LoVo (cell line): ENCODE measurements at places on chromosomes 2 and 18.

DNA sequence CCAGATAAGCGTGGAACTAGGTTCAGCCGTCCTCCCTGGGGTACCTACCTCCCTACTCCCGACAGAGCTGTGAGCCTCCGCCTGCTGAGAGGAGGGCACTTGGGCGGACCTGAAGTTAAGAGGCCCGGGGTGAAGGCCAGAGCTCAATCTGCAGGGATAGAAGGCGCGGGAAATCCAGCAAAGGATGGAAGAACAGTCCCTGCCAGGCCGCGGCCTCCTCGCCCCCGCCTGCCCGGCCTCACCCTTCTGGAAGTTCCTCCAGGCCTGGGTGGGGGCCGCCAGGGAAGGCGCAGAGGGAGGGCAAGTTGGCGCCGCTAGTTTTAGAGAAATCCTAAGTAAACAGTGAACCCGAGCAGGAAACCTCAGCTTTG lies 13.0 kb downstream of the EN1 start:
- no peak for DNase-seq

- no peak for DNase-seq
These were observed 176.8 kb upstream of the LRP1B start for GRCh38 chr2:142307616-142308115.

GRCh38 chr2:217802266-217802665 lies 200.5 kb downstream of the TNS1 start:
- no peak for DNase-seq

DNA sequence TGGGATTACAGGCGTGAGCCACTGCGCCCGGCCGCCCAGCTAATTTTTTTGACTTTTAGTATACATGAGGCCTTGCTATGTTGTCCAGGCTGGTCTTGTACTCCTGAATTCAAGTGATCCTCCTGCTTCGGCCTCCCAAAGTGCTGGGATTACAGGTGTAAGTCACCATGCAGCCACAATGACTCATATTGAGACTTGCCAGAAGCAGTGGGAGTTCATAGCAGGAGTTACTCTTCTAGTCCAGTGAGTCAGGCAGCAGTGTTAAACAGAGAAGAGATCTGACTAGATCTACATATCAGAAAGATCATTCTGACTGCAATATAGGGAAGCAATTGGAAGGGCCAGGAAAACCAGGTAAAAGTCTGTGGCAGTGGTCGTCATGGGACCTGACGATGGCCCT lies 1.5 kb upstream of the FLACC1 start:
- no peak for DNase-seq

- no peak for DNase-seq
These were observed 97.0 kb downstream of the TTC32 start for GRCh38 chr2:19804639-19805260.

DNA sequence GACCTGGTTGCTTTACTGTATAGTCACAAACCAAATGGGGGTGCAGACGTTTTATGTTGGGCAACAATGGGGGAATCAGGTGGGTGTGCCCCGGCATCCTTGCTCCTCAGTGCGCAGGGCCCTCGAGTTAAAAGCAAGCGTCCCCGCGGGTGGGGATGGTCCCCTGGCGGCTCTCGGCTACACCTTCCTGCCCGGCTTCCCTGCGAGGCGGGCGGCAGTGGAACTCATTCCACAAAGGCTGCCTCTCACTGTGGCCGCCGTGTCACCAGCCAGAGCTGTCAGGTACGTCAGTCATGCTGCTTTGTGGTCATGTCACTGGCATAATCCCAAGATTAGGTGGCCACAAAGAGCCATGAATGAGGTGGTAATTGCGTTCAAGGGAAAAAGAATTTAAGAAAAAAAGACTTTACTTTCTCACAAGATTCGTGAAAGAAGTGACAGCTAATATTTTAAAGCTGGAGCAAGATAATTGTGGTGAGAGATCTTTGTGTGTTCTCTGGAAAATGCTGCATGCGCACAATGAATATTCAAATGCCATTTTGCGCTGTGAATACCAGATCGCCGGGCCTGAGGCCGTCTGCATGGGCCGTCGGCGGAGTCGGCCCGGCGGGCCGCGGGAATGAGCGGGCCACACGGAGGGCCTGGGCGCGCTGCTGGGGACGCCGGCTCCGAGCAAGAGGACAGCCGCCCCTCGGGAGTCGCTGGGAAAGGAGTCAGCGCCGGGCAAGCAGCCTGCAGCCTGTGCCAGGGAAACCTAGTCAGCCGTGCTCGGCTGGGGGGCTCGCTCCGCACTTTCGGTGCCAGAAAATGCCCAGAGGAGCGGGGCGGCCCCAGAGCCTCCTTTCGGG lies 82.3 kb upstream of the LDLRAD4 start:
- DNase-seq = peak; percentile 49

GRCh38 chr2:24123195-24123921 lies at the start of the genes FAM228B and PFN4:
FAM228B (plus strand) TSS chr2:24123469; CDS start chr2:24124362, 893 bp downstream.
PFN4 (minus strand) TSS chr2:24123334; CDS start chr2:24122535, 799 bp downstream.
- peak; percentile 81 for DNase-seq

GRCh38 chr18:6366776-6367175 lies 47.9 kb downstream of the L3MBTL4 start:
- no peak for DNase-seq

DNA sequence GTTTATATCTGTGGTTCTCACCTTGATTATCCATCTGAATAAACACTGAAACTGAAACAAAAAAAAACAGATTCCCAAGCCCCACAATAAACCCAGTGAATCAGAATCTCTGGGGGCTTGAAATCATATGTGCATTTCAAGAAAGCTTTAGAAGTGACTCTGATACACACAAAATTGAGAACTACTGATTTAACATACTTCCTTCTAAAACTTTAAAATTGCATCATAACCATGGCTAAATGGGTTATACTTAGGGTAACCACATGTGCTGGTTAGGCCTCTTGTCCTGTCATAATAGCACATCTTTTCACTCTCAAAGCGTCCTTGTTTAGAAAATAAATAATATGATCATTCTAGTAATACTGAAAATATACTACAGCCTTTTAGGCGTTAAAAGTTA lies 100.9 kb downstream of the ATAD2B start:
- no peak for DNase-seq

- DNase-seq = no peak
These were observed 28.8 kb upstream of the ITPRID2 start for GRCh38 chr2:181862583-181863281.

GRCh38 chr18:27413495-27414401 lies 228.6 kb upstream of the CHST9 start:
- no peak for DNase-seq

DNA sequence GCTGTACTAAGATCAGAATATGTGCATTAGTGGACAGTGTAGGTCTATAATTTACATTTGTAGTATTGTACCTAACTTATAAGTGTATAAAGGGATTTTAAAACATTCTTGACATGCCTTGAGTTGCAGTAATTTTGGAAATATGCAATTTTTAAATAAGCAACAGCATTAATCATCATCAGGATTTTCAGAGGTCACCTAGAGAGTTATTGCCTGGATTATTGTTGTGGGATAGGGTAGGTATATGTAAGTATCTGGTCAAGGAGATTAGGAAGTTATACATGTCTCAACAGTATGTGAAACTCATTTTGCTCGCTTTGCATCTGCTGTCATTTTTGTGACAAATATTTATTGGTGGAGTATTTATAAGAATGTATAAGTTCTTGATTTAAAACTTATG lies 184.2 kb downstream of the WDR7 start:
- DNase-seq = no peak

GRCh38 chr2:217816396-217816869 lies 186.4 kb downstream of the TNS1 start:
- DNase-seq = no peak

- DNase-seq = no peak
These were observed 265.5 kb downstream of the SRBD1 start for GRCh38 chr2:45345331-45346234.

DNA sequence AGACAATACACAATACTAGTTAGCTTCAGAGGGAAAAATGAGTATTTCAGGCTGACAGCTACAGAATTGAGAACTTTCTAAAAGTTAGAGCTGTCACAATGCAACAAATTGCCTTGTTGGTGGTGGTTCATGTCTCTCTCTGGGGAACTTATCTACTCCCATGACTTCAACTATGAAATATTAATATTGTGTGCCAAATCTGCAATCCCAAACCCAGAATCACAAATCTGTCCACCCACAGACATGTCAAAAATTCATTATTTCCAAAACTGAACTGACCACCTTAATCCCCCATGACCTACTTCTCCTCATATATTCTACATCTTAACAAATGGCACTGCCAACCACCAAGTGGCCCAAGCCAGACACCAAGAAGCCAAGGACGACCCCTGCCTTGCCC lies 143.5 kb downstream of the TCF4 start:
- no peak for DNase-seq

DNA sequence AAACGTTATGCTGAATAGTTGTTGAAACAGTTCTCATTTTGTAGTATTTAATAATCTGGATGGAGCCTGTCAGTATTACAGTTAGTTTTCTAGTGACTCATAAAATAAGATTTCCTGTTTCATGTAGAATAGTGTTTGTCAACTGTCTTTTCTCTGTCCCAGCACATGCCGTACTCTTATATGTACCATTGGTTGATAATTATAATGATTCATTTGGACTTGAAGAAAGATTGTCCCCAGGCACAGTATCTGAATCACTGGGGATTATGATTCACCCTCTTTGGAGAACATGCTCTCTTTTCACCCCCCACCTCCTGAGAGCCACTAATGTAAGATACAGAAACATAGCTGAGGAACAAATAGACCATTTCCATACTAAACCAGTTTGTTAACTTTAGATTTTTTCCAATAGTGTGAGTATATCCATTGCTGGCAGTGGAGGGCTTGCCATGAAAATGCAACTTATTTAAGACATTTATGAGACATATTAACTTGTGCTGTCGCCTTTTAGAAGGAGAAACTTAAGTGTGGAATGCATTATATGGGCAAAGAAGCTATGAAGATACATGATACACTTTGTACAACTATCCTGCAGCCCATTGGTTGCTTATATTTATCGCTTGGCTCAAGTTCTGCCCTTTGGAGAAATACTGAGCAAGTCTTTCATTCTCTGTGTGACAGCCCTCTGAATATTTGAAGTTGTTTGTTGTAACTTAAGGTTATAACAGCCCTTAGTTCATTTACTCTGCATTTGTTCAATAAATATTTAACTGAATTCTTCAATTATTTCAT lies 12.4 kb downstream of the COPS8 start:
- no peak for DNase-seq

DNA sequence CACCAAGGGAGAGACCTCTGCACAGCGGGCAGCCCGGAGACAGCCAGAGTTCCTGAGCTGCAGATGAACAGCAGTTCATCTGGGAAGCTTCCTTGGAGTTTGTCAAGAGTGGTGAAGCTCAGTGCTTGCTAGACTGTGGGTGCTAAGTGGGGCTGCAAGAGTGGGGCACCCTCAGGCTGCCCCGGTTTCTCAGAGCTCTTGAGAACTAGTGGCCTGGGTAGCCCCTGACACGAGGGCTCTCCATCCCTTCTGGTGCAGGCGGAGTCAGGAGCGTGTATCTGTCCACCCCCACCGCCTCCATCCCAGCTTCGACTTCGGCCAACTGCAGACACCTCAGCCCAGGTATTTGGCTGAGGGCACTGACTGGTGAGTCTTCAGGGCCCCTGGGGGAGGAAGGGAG lies 222.0 kb downstream of the LOXHD1 start:
- no peak for DNase-seq

DNA sequence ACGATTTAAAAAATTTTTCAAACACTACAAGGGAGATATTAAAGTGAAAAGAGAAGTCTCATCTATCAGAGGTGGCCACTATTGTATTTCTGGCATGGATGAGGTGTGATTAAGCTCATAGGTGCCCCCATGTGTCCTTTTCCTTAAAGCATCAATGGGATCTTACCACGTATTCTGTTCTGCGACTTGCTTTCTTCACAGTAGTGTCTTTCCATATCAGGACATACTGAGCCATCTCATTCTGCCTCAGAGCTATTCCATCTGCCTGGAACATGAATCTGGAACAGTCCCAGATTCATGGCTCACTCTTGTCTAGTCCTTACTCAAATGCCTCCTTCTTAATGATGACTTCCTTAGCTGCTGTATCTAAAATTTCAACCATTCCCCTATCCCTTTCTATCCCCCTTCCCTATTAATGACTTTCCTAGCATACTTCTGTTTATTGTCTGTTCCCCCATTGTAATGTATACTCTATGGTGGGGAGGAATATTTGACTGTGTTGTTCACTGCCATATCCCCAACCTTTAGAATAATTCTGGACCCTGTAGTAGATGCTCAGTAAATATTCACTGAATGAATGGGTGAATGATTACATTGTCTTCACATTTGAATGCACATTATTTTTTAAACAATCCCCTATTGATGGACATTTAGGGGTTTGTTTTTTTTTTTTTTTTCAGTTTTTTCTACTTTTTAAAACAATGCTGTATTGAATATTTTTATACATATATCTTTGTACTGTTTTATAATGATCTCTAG lies 11.1 kb downstream of the STAMBP start:
- no peak for DNase-seq

DNA sequence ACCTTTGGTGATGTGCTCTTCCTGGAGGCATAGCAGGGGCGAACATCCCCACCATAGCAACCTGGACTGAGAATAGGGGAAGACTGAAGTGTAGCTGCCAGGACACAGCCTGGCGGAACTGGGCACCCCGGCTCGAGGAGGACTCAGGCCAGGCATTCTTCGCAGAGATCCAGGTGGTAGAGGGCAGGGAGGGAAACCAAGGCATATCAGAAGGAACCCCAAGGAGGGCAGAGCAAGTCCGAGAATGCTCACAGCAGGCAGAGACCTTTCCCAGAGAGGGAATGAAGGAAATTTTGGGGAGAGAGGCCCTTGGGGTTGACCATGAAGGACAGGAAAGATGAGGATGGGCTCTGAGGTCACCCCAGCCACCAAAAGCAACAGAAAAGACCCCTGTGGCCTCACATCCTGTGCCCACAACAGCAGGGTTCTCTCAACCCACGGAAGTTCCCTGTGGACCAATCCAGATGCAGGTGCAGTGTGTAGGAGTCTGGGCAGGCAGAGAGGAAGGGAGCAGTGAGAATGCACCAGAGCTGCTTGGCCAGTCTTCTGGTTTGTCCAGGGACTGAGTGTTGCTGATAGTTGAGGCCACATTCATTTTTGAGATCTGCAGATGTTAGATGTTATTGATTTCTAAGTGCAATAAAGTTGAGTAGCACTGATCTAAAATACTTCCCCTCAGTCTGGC lies 136.9 kb downstream of the PXDN start:
- DNase-seq = no peak

DNA sequence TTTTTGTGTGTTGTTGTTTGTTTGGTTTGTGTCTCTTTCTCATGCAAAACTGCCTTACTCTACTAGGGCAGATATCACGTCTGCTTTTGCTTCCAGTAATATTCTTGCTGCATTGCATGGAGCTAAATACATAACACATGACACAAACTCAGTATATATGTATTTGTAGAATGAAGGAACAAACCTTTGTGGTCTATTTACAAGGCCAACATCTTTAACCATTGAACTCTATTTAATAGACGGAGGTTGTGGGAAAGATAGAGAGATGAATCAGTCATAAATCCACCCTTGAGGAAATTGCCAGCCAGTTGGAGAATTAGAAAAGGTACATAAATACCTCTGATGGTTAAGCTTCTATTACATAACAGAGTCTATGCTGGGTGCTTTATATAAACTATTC lies 26.0 kb upstream of the IL1RL1 start:
- DNase-seq = no peak

DNA sequence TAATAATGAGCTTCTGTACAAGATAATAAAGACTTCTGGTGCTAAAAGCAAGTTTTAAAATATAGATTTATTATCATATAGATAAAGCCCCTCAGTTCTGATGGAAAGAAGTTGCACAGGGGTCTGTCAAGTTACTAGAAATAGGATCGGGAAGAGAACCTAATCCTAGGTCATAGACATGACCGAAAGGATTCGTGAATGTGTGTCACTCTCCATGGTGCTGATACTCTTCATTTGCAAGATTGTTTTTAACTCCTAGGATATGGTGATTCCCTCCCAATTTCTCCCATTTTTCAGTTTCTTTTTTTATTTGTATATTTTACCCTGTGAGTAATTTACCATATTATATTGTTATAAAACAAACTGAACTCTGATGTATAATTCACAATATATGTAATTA lies 58.9 kb upstream of the CTNNA2 start:
- no peak for DNase-seq
